ENCODE measurements at places on chromosomes 7 and 10.
A peak's percentile ranks its signal among the peaks of the same experiment; 100 is the strongest.

GRCh38 chr7:43792471-43793150 lies 34.1 kb downstream of the BLVRA start:
- no peak for DNase-seq

GRCh38 chr10:37732685-37733084 lies 124.7 kb downstream of the ZNF248 start:
- no peak for DNase-seq

GRCh38 chr10:126006906-126007305 lies 110.5 kb downstream of the FANK1 start:
- DNase-seq: no peak

DNA sequence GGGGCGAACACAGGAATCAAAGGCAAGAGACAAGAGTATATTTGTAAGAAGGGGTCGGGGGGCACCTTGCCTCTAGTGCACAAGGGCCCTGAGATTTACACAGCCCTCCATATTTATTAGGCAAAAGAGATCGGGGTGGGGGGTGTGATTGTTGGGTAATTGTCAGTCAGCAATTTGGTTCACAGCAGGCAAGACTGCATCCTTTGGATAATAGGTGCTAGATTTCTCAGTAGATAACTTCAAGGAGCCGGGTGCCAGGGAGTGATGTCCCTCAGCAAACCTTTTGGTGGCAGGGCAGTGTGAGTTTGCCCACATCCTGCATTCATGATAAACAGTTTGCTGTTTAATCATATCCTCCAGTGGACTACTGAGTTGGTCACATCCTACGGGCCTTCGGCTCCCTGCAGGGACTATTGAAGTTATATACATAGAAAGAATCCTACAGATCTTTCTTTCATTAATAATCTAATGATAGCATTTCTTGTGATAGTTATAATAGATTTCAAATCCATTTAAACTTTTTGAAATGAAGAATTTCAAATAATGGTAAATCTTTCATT lies 178.5 kb downstream of the GNAI1 start:
- DNase-seq: no peak

DNA sequence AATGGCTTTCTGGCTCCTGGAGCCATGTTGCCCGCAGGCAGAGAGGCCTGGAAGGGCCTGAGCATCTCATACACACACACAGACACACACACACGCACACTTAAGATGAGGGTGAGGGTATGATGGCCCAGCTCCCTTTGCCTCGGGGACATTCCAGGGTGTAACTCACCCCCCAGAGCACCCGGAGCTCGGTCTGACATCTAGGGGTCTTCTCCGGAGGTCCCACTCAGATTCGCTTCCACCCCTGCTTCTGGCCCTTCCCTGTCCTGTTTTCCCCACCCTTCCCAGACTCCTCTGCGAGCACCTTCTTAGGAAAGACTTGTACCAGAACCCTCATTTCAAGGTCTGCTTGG lies 304.4 kb downstream of the GRID1 start:
- DNase-seq: no peak

DNA sequence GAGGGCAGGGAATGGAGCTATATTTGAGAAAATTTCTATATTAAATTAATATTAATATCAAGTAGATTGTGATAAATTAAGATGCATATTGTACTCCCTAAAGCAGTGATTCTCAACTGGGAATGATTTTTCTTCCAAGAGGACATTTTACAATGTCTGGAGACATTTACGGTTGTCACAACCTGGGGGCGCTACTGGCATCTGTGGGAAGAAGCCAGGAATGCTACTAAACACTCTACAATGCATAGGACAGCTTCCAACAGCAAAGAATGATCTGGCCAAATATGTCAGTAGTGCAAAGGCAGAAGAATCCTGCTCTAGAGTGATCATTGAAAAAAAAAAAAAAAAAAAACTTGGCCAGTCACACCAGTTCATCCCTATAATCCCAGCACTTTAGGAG lies 100.0 kb downstream of the LSM5 start:
- DNase-seq: no peak

DNA sequence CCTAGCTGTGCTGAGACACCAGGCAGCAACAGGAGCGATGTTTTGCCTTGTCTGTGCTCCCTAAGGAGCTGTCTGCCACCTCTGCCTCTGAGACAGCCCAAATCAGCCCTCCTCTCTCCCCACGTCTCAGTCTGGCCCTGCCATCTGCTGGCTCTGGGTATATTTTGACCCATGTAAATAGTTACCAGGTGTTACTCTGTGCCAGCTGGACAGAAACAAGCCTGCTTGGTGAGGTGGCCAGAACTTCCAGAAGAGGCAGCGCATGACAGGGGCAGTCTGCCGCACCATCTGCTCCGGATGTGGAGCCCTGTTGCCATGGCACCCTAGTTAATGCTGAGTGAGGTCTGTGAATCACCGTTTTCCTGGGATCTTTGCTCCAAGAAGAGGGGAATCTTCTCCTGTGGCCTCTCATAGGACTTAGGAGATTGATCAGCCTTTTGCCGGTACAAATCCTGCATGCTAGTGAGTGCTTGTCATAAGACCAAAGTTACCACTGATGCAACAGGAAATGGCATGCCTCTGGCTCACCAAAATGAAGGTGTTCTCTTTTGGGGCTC lies 31.8 kb downstream of the GSTO2 start:
- DNase-seq: no peak

- DNase-seq: no peak
Observed at GRCh38 chr10:73974309-73974946, 23.5 kb upstream of the VCL start.

- no peak for DNase-seq
Observed at GRCh38 chr10:47224546-47225218, 75.3 kb upstream of the GDF10 start.

DNA sequence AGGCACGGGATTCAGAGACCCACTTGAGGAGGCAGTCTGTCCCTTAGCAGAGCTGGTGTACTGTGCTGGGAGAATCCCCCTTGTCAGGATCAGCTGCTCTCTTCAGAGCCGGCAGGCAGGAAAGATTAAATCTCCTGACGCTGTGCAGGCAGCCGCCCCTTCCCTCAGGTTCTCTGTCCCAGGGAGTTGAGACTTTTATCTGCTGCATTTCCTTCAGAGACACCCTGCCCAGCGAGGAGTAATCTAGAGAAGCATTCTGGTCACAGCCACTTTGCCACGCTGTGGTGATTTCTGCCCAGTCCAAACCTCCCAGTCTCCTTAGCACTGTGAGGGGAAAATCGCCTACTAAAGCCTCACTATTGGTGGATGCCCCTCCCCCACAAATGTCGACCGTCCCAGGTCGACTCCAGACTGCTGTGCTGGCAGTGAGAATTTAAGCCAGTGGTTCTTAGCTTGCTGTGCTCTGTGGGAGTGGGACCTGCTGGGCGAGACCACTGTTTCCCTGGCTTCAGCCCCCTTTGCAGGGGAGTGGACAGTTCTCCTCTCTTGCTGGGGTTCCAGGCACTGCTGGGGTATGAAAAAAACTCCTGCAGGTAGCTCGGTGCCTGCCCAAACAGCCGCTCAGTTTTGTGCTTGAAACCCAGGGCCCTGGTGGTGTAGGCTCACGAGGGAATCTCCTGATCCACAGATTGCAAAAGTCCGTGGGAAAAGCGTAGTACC lies 265.4 kb downstream of the ZWINT start:
- DNase-seq: no peak

- DNase-seq: peak; percentile 71
Observed at GRCh38 chr10:67763499-67764011, 67.6 kb upstream of the CTNNA3 start.

DNA sequence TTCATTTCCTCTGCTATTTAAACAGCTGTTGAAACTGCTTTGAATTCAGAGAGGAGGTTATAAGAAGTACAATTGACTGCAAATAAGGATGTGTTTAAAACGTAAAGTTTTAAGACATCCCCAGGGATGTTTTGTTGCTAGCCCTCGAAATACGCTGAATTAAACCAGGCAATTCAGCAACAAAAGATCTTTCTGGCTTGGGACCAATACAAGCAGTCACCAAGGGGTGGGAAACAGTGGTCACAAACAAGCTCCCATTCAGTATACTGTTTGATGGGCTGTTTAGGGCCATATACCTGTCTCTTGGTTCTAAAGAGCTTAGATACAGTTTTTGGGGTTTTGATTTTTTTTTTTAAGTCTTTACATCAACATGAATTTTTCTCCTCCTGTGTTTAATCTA lies 446.3 kb upstream of the POT1 start:
- DNase-seq: no peak

DNA sequence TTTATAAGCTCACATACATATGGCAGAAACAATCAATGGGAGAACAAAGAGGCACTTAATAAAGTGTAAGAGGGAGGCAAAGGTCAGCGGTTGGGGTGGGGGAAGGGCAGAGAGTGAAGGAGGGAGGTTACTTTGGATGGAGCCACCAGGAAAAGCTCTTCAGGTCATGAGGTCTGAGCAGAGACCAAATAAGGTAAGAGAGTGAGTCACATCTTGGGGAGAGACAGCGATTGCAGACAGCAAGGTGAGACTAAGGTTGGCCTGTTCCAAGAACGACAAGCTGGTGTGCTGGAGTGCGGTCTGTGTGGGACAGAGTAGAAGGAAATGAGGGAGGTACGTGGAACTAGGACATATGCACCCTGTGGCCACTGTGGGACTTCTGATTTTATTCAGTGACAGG lies 74.3 kb upstream of the TOMM7 start:
- DNase-seq: no peak

DNA sequence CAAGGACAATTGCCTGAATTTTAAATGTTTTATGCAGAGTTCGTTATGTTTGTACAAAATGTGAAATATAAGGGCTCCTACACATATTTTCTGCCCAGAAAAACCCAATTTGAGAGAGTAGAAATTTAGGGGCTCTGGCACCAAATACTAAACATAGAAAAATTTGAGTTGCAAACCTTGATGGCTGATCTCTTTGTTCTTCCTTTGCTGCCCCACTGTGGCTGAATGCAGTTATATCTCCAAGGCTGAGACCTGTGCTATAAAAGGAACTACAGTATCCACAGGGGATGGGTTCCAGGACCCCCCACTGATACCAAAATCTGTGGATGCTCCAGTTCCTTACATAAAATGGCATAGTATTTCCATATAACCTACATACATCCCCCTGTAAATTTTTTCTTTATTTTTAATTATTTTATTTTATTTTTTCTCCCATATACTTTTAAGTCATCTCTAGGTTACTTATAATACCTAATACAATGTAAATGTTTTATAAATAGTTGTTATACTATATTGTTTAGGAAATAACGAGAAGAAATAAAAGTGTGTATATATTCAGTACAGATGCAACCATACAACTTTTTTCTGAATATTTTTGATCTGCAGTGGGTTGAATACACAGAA lies 22.5 kb downstream of the CFAP43 start:
- DNase-seq: peak; percentile 23

DNA sequence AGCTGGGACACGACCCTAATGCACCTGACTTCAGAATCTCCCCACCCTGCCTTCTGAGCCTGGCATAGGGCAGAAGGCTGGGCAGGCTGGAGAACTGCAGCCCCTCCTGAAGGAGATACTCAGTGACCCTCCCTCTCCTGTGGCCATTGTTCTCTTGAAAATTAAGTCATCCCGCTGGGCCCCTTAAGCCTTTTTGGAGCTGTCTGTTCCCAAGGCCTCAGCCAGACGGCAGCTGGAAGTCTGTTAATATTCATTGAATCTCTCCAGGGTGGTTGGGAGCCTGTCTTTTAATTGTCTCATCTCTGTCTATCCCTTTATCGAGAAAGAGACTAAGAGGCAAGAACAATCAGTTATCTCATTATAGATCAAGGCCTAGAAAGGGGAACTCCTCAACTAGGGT lies 118.1 kb upstream of the PCBD1 start:
- DNase-seq: no peak

GRCh38 chr10:63331586-63331985 lies 134.2 kb downstream of the JMJD1C start:
- no peak for DNase-seq

DNA sequence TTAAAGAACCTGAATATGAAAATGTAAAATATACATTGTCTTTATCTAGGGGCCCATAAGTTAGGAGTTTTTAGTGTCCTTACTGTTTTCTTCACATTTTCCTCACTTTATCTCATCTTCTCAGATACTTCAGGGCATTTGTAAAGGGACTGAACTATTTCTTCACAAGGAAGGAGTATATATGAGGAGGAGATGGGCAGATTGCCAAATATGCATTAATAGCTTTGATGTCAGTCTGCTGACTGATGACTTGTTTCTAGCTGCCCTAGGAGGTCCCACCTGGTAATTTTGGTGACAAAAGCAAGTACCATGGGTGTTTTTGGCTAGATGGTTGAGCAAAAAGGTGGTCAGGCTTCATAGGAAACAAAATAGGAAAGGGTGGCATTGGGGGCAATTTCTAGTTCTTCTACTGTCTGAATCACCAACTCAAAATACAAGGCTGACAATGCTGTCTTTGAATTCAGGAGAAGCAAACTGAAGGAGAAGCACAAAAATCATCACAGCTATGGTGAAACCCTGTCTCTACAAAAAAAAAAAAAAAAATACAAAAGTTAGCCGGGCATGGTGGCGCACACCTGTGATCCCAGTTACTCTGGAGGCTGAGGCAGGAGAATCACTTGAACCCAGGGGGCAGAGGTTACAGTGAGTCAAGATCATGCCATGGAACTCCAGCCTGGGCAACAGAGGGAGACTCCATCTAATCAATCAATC lies 10.4 kb upstream of the STRIP2 start:
- DNase-seq: no peak

DNA sequence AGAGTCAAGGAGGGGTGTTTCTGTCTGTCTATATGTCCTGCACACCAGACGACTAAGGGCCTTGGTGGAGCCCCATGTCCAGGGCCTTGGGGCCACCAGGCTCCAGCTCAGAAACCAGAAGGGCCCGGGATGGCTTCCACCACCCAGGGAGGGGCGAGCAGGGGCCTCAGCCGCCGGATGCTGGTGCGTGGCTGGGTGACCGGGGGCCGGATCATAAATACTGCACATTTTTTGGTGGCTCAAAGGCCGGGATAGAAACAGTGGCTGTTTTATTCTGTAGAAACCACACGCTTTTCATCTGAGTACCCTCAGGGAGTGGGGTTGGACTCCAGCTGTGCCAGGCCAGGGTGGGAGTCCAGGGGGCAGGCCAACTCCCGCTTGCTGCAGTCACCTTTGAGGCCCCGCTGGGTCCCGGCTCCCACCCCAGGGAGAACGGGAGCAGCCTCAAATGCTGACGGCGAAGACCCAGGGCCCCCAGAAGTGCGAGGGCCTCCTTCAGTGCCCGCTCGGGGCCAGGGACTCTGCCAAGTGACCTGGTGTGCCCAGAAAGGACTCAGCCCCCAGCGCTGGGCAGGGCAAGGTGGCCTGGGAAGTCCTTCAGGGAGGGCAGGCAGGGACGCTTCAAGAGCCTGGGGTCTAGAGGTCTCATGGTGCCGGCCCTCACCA lies 28.2 kb downstream of the PDGFA start:
- DNase-seq: no peak
